ENCODE measurements at places on chromosomes 7 and 10.
A peak's percentile ranks its signal among the peaks of the same experiment; 100 is the strongest.

GRCh38 chr10:75037171-75038153 lies 74.0 kb upstream of the SAMD8 start:
- no peak for DNase-seq

DNA sequence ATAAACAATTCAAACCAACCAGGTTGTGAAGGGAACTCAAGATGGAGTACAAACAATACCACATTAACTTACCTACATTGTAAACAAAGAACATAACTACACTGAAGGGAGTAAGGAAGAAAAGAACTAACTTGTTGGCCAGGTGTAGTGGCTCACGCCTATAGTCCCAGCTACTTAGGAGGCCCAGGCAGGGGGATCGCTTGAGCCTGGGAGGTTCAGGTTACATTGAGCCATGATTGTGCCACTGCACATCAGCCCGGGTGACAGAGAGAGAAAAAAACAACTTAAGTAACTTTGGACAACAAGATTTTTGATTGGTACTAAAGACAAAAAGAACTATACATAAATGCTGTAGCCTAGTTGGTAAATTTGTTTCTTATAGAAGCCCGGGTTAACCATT lies 68.8 kb downstream of the TRIL start:
- DNase-seq = no peak

DNA sequence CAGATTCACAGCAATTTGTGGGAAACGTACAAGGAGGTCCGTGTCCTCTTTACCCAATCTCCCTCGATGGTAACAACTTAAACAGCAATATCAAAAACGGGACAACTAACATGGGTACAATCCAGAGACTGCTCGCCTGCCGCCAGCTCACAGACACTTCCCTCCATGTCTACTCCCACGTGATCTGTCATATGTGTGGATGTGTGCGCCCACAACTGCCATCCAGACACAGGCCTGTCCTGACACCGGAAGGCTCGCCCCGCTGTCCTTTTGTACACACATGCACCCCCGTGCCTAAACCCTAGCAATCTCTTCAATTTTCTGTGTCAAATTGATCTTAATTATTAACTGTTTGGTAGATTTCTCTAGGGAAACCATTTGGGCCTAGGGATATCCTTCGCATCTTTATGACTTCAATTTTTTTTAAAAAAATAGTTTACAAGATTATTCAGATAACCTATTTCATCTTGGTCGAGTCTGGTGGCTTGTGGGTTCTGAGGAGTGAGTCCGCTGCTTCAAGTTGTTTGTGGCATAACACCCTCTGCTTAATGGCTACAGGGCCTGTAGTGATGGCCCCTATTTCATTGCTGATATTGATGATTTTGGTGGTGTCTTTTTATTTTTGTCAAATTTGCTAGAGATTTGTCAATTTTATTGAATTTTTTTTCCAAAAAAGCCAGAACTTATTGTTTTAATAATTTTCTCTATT lies 260.6 kb downstream of the MAD1L1 start:
- DNase-seq = no peak

- no peak for DNase-seq
These were observed 2.8 kb downstream of the AP1S1 start for GRCh38 chr7:101156866-101157589.

- no peak for DNase-seq
These were observed 109.4 kb downstream of the ABLIM1 start for GRCh38 chr10:114548662-114549061.

- DNase-seq = no peak
These were observed 808.1 kb downstream of the GRID1 start for GRCh38 chr10:85558533-85558932.

- DNase-seq = no peak
These were observed 61.7 kb upstream of the ELN start for GRCh38 chr7:73966062-73966940.

GRCh38 chr10:10623958-10624566 lies 393.6 kb upstream of the CELF2 start:
- DNase-seq = no peak

DNA sequence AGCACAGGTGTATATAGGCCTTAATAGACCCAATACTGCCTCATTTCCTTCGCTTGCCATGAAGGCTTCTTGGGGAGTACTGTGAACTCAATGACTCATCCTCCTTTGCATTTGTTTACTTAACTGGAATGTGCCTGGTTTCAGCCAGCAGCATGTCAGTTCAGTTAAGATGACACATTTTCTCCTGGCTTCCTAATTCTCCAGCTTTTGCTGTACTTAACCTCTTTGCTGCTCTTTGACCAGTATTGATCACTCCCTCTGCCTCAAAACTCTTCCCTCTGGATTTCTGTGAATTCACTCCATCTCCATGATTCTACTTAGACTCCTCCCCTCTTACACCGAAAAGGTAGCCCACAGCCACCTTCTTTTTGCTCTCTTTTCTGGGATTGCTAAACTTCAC lies 135.7 kb downstream of the MAGI2 start:
- no peak for DNase-seq

DNA sequence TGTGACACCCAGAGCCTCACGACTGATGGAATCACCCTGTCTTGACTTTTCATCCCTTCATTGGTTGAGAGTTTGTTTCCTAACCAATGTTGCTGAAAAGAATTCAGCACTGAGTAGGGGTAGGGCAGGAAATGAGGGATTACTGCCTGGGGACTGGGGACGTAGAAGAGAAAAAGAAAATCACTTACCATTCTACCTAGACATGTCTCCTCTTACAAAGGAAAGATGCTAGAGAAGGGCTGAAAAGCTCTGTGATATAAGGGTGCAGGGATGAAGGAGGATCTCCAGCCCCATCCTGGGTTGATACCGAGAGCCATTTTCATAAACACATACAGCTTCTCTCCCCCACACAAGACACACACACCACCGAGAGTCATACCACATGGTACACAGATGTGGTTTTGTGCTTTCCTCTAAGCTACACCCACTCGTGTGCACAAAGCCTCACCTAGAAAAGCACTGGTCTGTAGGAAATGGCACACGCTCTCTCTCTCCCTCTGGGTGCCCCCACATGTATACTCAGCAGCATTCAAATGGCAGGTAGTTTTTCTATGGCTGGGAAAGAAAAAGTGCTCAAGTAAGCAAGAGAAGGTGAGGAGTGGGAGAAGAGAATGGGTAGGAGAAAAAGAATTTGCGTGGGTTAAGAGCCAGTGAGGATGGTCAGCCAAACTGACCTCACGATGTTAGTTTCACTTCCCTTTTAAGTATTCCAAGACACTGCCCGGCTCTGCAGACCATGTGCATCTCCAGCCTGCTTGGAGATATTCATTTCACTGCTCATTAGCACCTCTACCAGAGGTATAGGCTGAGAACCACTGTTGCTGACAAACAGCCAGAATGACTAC lies 85.8 kb downstream of the CALD1 start:
- DNase-seq = no peak

DNA sequence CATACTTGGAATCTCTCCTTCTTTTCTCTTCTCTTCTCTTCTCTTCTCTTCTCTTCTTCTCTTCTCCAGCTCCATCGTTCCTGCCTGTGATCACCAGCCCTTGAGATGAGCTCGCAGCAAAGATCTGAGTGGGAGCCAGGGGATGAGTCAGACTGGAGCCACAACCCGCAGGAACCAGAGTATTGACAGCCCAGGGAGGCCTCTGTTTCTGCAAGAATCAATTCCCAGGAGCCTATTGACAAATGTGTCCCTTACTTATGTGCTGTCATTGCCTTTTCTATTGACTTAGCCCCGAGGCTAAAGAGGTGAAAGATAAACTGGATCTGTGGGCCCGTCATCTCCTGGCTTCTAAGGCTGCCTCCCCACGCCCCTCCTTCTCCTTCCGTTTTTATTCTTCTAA lies 13.1 kb upstream of the HABP2 start:
- DNase-seq = no peak

- DNase-seq = no peak
These were observed 39.6 kb downstream of the GRK5 start for GRCh38 chr10:119246862-119247549.

- DNase-seq = no peak
These were observed 98.8 kb upstream of the PFKP start for GRCh38 chr10:2968401-2969058.

- no peak for DNase-seq
These were observed 120.9 kb upstream of the ZNF804B start for GRCh38 chr7:88638583-88638982.

DNA sequence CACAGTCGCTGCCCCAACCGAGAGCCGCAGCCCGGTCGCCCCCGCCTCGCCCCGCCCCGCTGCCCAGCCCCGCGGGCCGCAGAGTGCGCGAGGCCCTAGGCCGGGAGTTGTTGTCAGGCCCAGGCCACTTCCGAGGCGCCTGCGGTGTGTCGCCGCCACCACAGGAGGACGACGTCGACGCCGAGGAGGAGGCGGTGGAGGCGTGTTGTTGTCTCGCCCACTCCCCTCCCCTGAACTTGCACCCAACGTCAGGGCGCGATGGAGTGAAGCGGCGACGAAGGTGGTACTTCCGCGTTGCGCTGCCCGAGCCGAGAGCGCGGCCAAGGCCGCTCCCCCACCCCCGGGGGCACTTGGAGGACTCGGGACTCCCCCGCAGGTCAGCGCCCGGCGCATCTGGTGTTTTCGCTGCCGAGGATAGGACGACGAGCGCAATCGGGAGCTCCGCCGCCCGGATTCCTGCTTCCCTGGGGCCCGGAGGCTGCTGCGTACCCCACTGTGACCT lies at the start of gene CDK13:
CDK13 (plus strand) TSS at position 286 of the 502 bp plus-strand sequence. CDS start 386 bp downstream, outside the sequence.
- DNase-seq = peak; percentile 83

DNA sequence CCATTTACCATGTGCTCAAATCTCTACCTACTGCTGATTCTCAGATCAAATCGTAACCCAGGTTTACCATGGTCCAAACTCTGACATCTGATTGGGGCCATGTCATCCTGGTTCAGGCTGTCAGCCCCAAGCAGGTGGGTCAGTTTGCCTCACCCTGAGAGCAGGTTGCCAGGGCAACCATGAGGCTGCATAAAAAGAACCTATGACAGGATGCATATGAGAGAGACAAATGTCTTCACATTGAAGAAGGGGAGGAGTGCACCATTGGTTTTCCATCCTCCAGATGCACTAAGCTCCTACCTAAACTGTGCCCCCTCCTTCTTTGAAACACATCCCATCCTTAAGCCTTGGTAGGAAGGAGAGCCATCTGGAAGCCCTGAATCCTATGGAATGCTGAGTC lies 10.2 kb downstream of the PRSS1 start:
- DNase-seq = no peak

DNA sequence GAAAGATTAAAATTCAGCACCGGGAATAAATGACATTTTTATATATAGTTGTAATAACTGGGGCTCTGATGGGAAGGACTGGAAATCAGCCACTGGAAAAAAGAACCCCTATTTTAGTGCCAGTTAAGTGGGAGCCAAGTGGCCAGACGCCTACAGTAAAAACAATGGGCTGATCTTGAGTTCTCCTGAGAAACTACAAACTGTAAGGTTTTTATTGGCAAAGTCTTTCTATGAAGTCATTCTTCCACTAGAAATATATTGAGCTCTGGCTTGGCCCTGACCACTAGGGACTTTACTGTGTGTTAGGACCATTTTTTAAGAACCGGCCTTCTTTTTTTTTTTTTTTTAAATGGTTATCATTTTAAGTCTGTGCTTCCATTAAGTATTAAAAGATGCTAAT lies 79.6 kb downstream of the ZNF22 start:
- DNase-seq = no peak

GRCh38 chr7:74181821-74182220 lies 7.7 kb downstream of the EIF4H start:
- no peak for DNase-seq

GRCh38 chr7:111919631-111920179 lies 286.5 kb downstream of the DOCK4 start:
- no peak for DNase-seq

GRCh38 chr7:127539116-127539515 lies 46.3 kb downstream of the GCC1 start:
- no peak for DNase-seq

GRCh38 chr10:47152861-47153349 lies 147.1 kb upstream of the GDF10 start:
- DNase-seq = no peak

- no peak for DNase-seq
These were observed 37.2 kb downstream of the PRSS2 start for GRCh38 chr7:142807855-142808460.

DNA sequence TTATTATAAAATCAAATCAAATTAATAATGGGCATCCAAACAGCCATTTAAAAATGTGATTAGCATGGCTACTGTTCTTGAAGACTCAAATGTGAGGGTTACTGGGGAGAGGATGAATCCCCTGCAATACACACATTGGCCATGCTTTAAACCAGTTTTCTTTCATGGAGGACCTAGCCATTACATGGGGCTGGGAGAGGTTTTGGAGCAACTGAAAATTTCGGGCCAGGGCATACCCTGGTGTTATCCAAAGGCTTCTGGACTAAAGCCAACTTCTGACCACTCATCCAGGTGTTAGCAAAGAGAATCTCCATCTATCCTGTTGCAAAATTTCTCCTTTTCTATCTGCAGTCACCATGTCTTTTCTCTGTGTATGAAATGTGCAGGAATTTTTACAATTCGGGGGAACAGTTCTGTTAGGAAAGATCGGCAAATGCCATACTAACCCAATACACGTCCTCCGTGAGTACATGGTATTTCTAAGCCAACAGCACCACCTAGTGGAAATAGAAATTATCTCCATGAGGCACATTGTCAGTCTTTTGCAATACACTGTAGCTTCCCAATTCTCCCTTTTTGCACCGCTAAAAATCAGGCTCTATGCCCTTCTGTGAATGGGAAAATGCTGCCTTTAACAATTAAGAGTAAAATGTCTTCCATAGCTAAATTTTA lies 47.0 kb upstream of the ZNF107 start:
- peak; percentile 75 for DNase-seq

- no peak for DNase-seq
These were observed 55.7 kb upstream of the GATA3 start for GRCh38 chr10:7998831-7999230.

DNA sequence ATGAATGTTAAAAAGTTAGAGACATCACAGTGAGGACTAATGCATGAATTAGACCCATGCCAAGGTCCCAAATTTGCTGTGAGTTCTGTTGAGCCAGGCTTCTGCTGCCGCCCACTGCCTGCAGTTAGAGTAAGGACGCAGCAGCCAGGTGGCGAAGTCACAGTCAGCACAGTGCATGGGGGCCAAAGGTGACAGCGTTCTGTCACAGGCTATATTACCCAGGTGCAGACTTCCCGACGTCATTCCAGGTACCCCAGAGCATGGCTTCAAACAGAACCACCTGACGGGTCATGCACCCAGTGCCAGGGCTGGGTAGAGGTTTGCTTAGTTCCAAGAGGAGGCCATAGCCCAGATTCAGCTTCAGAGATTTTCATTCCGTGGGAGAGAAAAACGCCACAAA lies 33.9 kb upstream of the HMX3 start:
- no peak for DNase-seq

GRCh38 chr10:6254201-6254600 lies 51.5 kb downstream of the PFKFB3 start:
- DNase-seq = no peak
